Omental fat pad (tissue), 4 donors: ENCODE measurements at places on chromosomes 3 and 15. TPM values are rescaled to one million over a fixed set of nuclear protein-coding genes. Genes with fewer than 3 reads are reported as not detected.

DNA sequence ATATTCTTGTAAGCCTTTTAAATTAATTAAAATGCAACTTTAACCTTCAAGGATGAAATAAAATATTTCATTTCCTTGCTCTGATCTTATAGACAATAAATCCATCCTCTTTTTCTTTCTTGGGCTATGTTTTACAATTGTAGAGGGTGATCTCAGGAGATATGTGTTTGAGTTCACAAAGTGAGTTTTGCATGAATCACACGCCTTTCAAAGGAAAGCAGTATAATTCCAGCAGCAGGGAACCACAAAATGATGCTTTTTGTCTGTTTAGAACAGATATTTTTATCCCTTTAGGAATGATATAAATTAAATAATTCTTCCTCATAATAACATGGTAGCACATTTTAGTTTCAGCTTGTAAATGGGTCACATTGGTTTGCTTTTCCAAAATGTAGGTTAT is 191.2 kb downstream of the SEMA6D start:
- DNase-seq: no peak

GRCh38 chr3:37725842-37726241 is 135.8 kb upstream of the CTDSPL start:
- no peak for DNase-seq

DNA sequence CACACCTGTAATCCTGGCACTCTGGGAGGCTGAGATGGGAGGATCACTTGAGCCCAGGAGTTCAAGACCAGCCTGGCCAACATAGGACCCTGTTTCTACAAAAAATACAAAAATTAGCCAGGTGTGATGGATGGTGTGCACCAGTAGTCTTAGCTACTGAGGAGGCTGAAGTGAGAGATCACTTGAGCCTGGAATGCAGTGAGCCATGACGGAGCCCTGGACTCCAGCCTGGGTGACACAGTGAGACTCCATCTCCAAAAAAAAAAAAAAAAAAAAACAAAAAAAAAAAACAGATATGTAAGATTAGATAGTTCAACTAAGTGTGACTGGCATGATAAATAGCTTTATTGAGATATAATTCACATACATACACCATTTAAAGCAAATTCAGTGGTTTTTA is 9.7 kb downstream of the RBSN start:
- no peak for DNase-seq

GRCh38 chr15:89177633-89178306 is 43.6 kb downstream of the RLBP1 start:
- no peak for DNase-seq

DNA sequence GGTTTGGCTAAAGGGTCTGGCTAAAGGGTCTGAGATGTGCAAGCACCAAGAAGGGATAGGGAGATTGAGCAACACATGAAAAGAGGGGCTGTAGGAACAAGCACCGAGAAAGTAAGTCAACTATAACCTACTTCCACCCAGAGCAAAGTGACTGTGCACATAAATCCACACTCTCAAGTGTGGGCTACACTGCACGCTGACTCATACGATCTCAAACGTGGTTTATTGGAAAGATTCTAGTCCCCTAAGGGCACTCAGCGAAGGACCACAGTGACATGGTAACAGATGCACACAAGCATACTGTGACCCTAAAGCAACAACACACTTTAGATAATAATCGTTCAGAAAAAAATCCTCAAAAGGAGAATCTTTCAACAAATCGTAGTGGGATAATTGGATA is 48.0 kb downstream of the EHHADH start:
- no peak for DNase-seq

GRCh38 chr3:87358066-87358465 is 81.7 kb upstream of the POU1F1 start:
- DNase-seq: no peak

DNA sequence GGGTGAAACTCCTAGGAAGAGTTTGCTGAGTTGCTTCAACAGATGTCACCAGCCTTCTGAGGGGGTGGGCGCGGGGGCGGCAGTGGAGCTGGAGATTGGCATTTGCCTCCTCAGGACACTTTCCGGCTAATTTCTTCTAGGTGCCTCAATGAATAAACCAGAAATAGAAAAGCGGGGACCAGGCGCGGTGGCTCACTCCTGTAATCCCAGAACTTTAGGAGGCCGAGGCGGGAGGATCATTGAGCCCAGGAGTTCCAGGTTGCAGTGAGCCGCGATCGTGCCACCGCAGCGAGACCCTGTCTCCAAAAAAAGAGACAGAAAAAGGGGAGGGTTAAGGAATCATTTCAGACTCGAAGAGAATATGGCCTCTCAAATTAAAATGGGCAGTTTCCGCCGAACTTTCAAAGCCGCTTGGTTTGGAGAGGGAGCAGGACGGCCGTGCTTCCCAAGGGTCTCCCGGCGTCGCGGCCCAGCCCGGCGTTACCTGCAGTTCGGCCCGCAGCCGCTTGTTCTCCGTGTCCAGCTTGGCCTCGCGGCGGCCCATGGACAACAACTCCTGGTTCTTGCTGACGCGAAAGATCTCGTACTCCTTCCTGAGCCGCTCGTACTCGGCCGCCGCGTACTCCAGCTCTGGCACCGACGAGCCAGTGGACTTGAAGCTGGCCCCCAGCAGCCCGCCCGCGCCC is 587 bp downstream of the NPHP3 start:
- DNase-seq: peak; percentile 28

DNA sequence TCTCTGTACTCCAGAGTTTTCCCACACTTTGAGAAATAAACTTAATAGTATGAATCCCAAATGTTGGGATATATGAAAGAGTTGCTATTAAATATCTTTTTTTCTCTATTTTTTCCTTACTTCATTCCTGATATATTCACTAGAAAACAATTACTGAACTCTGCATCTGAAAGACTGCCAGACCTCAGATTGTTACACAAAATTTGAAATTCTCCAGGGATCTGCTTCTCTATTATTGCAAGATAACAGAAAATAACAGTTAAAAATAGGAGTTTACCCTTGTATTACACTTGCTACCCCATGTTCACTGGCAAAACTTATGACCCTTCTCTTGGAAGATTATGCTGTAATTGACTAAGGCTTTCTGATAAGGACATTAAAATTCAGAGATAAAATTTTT is 11.7 kb upstream of the P3H2 start:
- DNase-seq: no peak

The ACOX2 gene
- 10.4 TPM for total RNA-seq

The TOP2B gene
- total RNA-seq: 63.8 TPM

The ACAD9 gene
- total RNA-seq: 48.9 TPM
